Germinal center (tissue), 1 donor: ENCODE measurements at places on chromosomes 4 and X.

DNA sequence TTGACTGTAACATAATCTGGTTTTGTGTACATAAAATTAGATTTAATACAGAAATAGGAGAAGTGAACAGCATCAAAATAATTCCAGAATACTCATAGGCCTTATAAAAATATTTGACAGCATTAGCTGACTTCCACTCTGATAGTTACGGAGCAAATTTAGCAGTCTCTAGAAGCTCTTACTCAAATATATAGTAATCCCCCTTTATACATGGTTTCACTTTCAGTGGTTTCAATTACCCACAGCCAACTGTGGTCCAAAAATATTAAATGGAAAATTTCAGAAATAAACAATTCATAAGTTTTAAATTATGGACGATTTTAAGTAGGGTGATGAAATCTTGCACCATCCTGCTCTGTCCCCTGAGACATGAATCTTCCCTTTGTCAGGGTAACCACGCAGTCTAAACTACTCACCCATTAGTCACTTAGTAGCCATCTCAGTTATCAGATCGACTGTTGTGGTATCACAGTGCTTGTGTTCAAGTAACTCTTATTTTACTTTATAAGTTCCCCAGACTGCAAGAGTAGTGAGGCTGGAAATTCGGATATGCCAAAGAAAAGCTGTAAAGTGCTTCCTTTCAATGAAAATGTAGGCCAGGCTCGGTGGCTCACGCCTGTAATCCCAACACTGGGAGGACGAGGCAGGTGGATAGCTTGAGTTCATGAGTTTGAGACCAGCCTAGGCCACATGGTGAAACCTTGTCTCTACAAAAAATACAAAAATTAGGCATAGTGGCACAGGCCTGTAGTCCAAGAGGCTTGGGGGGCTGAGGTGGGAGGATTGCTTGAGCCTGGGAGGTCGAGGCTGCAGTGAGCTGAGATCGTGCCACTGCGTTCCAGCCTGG is 17.2 kb upstream of the RTL9 start:
- DNase-seq: no peak

DNA sequence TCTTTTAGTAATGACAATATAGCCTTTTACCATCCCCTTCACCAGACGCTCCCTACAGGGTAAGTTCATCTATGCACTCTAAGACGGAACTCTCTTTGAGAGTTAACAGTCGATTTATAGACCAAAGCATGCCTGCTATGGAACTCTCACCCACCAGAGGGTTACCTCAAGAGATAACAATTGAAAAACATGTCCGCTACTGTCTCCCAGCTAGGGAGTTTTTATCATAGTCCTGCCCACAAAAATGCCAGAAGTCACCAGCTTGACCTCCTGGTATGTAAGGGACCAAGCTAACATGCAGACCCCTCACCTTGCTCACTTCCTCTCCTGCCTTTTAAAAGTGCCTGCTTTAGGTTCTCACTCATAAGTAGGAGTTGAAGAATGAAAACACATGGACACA is 16.7 kb upstream of the YTHDC1 start:
- DNase-seq: no peak

- DNase-seq: no peak
These were observed 117.9 kb downstream of the SH3RF1 start for GRCh38 chr4:169152899-169153298.

GRCh38 chr4:146110871-146111485 is 64.5 kb upstream of the LSM6 start:
- peak; percentile 32 for DNase-seq

DNA sequence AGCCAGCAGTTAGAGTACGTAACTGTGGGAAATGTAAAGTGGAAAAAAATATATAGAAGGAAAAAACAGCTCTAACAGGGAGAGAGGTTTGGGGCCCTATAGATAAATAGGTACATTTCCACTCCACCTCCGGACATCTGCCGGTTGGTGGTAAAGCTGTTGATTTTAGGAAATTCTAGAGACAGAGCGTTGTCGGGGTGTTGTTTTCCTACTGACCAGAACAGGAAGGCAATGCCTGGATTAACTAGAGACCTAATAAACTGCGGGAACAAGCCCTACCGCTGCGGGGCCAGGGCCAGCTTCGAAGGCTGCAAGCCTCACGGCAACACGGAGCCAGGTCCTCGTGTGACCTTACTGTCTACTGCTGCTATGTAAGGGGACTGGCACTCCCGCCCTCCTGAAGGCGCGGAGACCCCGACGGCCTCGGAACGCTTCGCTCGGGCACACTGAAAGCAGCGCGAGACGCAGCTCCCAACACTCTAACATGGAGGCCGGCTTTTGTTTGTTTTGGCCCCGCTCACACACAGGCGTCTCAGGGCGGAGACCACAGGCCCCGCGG is 702 bp upstream of the CDKN2AIP start:
- no peak for DNase-seq

- no peak for DNase-seq
These were observed 111.4 kb downstream of the VSIG4 start for GRCh38 chrX:65928522-65928921.

DNA sequence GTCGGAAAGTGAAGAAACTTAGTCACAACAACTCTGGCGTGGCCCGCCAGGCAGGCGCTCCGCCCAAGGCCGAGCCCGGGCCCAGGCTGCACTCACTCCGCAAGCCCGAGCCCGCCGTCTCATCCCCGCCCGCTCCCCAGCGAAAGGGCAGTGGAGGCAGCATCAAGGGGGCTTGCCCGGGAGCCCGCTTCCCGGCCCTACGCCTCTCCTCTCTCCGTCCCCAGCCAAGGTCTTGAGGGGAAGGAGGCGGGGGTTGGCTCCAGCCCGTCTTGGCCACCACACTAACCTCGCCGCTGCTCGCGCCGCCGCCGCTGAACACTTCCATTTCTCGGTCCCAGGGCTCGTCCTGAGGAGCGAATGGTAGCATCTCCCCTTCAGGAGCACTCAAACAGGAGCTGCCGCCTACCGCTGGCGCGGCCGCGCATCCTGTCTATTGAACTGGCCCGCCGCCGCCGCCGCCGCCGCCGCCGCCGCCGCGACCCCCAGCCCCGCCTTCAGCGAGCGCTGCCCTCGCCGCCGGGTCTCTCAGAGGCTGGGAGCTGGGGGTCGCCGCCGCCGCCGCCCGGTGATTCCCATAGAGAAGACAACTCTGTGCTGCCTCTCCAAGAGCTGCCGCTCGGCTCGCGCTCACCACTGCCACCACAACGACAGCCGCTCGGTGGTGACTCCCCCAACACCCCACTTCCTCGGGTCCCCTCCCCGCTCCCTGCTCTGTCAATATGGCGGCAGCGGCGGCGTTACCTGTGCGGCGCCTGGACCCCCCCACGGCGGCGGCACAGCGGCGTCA is at the start of gene RPS6KA6:
Gene RPS6KA6 (minus strand): TSS at position 667 of the 787 bp plus-strand sequence. CDS start 300 bp downstream, at position 367.
- peak; percentile 5 for DNase-seq

- no peak for DNase-seq
These were observed 14.2 kb upstream of the OSTC start for GRCh38 chr4:108636246-108636645.

- no peak for DNase-seq
These were observed 89.3 kb downstream of the DDIT4L start for GRCh38 chr4:100100985-100101384.

DNA sequence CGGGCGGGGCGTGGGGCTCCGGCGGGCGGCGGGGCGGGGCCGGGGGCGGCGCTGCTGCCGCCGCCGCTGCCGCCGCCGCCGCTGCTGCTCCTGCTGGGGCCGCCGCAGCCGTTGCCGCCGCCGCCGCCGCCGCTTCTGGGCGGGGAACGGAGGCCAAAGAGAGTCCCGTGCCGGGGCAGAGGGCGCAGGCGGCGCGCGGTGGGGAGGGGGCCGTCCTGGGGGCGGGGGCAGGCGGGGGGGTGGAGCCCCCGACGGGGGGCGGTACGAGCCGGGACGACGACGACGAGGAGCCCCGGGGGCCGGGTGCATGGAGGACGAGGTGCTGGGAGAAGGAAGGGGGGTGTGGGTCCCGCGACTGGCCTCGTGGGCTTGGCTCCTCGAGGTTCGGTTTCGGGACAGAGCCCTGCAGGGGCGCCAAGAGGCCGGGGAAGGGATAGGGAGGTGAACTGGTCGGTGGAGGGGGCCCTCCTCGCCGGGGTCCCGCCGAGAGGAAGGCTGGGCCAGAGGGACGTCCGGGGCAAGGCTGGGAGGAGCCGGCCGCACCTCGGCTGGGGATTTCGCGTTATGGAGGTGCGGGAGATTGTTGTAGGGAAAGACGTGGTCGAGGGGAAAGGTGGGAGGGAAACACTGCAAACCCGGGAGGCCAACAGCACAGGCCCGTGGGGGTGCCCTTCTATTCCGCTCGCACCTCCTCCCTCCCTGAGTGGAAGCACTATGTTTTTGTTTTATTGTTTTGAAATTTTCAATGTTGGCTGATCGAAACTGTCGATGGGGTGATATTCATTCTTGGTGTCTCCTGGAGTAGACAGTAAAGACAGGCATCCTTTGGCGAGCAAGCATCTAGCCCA is 1.9 kb downstream of the BCORL1 start:
- peak; percentile 41 for DNase-seq

- DNase-seq: no peak
These were observed 24.0 kb downstream of the RBMX start for GRCh38 chrX:136856551-136856950.

DNA sequence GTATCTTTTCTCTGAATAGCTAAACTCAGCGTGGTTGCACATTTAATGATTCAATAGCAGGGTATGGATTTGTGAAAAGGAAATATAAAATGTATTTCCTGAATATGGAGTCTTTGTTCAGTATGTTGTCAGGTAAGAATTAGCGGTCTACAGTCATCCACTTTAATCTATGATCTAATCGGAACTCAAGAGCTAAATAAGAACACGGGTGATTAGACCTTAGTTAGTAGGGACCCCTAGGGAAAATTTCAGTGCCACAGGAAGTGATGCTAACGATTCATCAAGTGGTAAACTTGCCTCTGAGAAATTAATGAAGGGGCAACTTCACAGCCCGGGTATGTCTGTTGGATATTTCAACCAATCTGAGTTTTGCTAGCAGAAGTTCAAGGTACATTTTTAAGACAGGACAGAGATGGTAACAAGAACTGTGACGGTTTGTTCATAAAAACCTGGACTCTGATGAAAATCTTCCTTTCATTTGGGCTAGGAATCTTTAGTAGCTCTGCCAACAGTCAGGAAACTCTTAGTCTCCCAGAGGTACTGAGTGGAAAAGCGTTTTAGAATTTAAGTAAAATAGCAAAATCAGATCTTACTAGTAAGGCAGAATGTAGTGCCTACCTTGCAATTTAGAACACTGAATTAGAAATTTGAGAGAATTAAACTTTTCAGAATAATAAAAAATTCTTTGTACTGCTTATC is 47.1 kb downstream of the PCDH7 start:
- DNase-seq: no peak

- peak; percentile 2 for DNase-seq
These were observed 8.1 kb upstream of the GPR119 start for GRCh38 chrX:130393451-130394074.

GRCh38 chr4:68907788-68908700 is 43.6 kb downstream of the UGT2A3 start:
- DNase-seq: no peak

- DNase-seq: no peak
These were observed 169.7 kb downstream of the TMEM47 start for GRCh38 chrX:34487364-34487763.

DNA sequence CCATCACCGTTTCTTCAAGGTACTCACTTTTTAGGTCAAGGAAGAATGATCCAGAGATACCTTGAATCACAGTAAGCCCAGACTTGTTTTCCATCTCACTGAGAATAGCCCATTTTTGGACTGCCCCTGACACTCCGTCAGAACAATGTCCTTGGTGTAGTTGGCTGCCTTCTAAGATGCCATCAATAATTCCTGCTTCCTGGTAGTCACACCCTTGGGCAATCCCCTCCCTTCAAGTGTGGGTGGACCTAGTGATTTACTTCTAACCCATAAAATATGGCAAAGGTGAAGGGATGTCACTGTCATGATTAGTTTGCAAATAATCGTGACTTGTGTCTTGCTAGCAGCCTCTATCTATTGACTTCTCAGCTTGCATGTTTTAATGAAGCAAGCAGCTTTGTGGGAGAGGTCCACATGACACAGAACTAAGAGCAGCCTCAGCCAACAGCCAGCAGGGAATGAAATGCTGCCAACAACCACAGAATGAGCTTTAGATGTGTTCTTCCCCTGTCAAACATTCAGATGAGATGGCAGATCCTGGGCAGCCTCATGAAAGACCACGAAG is 20.0 kb upstream of the KLHL34 start:
- no peak for DNase-seq

GRCh38 chrX:76555816-76556215 is 128.3 kb downstream of the MAGEE1 start:
- peak; percentile 3 for DNase-seq

- no peak for DNase-seq
These were observed 1760.2 kb upstream of the TENM3 start for GRCh38 chr4:180483036-180483435.

- no peak for DNase-seq
These were observed 19.0 kb downstream of the USP53 start for GRCh38 chr4:119231491-119231890.

- DNase-seq: peak; percentile 10
These were observed 37.9 kb upstream of the PAPSS1 start for GRCh38 chr4:107757864-107758476.

GRCh38 chrX:103453655-103454054 is 65.6 kb downstream of the RAB40A start:
- no peak for DNase-seq

DNA sequence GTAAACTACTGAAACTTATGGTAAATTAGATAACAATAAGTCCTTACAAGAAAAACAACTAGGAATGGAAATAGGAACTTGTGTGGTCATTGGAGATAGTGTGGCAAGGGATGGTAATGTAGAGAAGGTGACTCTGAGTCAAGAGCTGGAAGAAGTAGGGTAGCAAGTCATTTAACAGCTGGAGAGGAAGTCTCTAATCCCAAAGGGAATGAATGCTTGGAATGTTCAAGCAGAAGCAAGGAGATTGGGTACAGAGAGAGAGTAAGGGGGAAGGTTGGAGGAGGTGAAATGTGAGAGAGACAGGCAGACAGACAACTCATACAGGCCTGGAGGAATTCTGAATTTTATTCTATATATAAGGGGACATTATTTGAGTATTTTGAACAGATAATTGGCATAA is 260.6 kb upstream of the MAD2L1 start:
- no peak for DNase-seq

DNA sequence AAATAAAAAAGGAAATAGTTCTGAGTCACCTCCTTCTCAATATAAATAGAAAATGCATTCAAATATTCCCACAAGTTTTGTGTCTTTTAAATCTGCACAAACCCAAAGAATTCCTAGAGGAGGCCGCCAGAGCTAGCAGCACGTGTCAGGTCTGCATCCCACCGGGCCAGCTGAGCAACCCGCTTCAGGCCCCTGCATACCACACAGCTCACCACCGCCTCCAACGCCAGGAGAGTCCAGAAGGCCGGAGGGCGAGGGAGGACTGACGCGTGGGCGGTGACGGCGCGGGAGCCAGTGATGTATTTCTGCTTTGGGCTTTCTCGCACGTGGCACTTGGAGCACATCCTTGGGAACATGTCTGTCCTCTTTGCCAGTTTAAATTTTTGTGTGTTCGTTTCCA is 61.9 kb upstream of the CLDN34 start:
- DNase-seq: no peak

DNA sequence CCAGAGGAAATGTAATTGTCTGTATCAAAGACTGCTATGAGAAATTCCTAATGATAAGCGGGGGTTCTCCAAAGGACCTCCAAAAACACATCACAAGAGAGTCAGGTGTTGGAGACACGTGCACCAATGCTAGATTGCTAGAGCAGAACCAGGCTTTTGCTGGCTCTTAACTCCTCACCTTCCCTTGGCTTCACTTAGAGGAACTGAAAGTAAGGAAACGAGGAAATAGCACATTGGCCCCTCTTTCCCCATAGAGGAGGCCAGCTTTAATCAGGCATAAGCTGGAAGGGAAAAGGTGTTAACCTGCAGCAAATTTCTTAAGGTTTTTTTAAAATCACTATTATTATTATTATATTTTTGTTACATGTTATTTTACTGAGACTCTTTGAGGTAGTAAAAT is 13.6 kb downstream of the OTC start:
- DNase-seq: peak; percentile 1
